ENCODE measurements at places on chromosomes 4 and X. TPM values are rescaled to one million over a fixed set of nuclear protein-coding genes. Genes with fewer than 3 reads are reported as not detected.
A peak's percentile ranks its signal among the peaks of the same experiment; 100 is the strongest.

GRCh38 chr4:5024673-5025072 is 5.4 kb upstream of the CYTL1 start:
- DNase-seq: peak; percentile 90

Gene FRAS1
- total RNA-seq: 4.3 TPM

DNA sequence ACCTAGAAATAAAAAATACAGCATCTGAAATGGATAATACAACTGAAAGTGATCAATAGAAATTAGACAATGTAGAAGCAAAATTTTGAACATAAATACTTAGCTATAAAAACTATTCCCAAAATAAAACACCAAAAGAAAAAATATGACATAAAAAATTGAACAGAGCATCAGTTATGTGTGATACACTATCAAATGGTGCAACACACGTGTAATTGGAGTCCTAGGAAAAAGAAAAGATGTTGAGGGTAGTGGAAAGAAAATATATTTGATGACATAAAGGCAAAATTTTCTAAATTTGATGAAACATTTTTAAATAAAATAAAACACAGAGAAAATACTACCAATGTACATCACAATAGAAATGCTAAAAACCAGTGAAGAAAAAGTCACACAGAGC is 63.1 kb downstream of the NPY2R start:
- DNase-seq: no peak

DNA sequence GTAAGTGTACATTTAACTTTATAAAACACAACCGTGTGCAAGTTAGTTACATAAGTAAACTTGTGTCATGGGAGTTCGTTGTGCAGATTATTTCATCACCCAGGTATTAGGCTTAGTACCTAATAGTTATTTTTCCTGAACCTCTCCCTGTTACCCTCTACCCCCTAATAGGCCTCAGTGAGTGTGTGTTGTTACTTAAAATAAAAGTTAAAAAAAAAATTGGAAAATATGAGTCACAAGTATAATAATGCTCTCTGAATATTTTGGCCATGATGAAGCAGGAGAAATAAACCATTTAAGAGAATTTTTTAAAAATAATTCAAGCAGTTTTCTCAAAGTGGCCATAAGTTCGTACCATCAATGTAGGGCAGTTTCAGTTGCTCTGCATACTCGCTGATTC is 105.1 kb upstream of the GRID2 start:
- DNase-seq: no peak

GRCh38 chr4:68360231-68360968 is 10.5 kb upstream of the YTHDC1 start:
- no peak for DNase-seq

Gene OFD1
- total RNA-seq: 14.4 TPM

Gene GLRA2
- not detected for total RNA-seq

- DNase-seq: no peak
Observed at GRCh38 chrX:147476008-147476407, 435.7 kb upstream of the FMR1 start.

All from mesenteric fat pad (tissue), 1 donor.